ENCODE measurements at places on chromosomes 2 and 18.
A peak's percentile ranks its signal among the peaks of the same experiment; 100 is the strongest.

- no peak for DNase-seq
Measured at GRCh38 chr2:220504938-220505503, 877.6 kb downstream of the SLC4A3 start.

DNA sequence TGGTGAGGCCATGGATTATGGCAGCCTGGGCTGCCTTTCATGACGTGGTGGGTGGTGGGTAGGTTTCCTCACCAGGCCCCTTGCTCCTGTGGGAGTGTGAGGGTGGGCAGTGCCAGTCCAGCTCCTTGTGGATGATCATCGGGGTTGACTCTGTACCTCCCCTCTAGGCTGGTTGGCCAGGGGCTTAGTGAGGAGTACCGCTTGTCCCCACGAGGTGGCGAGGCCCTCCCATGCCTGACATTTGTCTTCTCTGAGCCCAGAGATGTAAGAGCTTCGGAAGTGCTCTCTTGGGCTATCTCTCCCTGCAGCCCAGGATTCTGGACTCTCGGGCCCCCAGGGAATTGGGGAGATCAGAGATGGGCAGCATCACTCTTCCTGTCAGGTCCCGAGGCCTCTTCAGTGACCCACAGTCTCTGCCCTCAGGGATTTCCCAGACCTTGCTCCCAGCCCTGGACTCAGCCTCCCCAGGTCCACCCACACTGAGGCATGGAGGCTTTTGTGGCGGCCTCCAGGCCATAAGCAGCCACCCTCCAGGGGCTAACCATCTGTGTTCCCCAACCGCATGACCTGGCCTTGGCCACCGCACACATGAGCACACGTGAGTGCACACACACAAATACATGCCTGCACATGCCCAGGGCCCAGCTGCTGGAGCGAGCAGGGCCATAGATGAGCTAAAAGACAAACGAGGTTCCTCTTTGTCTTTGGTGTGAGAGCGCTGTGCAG lies 6.5 kb downstream of the SPR start:
- no peak for DNase-seq

- DNase-seq, result no peak
Measured at GRCh38 chr18:23969664-23970063, 44.9 kb upstream of the TTC39C start.

DNA sequence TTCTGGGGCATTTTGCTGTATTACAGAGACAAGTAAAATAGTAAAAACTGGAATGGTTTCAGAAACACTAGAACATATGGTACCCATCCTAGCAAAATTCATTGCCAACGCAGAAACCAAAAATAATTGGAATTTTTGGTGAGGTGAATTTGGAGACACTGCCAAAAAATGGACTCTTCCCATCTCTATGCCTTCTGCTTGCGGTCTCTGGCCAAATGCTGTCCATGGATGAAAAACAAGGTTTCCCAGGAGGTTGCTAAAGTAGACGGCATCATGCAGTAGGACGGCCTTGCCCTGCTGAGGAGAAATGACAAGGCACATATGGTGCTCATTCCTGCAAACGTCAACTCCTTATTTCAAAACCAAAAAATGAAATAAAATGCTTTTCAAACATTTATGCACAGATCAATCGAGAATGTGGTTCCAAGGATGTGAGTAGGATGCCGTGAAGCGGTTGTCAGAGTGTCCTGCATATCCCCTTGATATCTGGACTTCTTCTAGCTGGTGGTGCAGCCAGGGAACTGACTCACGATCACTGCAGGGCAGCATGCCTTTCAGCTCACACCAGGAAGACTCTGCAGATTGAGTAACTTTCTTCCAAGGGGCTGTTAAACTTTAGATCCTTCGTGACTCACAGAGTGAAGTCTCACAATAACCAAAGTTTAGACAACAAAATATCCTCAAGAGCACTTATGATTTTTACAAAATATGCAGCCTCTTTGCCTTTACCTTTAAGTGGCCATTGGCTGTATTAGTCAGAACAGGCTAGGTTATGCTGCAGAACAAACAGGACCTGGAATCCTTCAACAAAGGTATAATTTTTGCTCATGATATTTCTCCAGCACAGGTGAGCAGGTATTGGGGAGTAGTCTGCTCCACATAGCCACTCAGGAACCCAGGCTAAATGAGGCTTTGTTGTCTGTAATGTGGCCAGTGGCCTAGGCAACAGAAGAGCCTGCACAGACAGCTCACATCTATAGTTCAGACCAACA lies 149.4 kb upstream of the NDUFV2 start:
- DNase-seq, result no peak

GRCh38 chr2:208595386-208596275 lies 189.0 kb downstream of the PTH2R start:
- DNase-seq, result no peak

- DNase-seq, result no peak
Measured at GRCh38 chr18:68147728-68148127, 567.2 kb downstream of the TMX3 start.

GRCh38 chr2:100411841-100412292 lies 5.6 kb downstream of the CHST10 start:
- no peak for DNase-seq

DNA sequence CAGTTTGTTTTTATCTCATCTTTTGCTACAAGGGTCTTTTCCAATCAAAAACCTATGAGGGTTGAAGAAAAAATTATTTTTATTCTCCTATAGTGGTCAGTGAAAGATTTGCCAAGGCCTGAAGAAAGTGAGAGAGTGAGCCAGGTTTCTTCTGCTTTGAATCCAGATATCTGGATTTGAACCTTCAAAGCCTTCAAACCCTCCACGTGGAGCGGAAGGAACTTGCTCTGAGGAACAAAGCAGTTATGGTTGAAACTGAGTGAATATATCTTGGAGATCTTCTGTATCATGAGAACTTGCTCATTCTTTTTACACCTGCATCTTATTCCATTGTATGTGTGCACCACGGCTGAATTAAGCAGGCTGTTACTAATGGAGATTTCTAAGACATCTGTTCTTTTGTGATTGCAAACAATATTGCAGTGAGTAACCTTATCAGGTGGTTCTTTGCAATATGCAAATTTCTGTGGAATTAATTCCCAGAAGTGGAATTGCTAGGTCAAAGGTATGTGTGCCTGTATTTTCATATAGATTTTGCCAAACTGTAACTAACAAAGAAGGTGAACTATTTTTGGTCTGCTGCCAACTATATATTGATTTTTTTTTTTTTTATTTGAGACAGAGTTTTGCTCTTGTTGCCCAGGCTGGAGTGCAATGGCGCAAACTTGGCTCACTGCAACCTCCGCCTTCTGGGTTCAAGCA lies 147.9 kb downstream of the B3GNT2 start:
- DNase-seq, result no peak

- no peak for DNase-seq
Measured at GRCh38 chr2:20939931-20940795, 103.7 kb downstream of the APOB start.

GRCh38 chr2:53235836-53236582 lies 531.6 kb upstream of the CHAC2 start:
- DNase-seq, result no peak

DNA sequence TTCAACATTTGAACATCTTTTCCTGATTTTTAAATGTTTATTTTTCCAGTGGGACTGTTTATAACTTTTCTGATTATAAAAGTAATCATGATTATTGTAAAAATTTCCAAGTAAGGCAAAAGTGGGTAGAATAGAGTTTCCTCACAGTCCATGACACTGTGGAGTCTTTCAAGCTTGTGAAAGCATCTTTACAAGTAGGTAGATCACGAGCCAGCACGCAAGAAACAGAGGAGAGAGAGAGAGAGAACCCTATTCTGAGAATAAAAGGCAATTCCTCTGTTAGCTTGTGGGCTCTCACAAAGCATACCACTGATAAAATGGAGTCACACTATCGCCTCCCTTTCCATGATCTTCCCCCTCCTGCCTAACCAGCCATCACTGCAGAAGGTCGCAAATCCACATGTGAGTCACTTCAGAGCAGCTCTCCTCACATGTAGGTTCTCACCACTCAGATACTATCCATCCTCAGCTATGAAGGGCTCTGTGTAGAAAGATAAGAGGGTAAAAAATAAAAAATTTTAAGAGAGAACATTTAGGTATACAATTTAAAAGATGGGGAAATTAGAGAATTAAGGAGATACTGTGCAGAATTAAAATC lies 40.3 kb downstream of the AAK1 start:
- no peak for DNase-seq

DNA sequence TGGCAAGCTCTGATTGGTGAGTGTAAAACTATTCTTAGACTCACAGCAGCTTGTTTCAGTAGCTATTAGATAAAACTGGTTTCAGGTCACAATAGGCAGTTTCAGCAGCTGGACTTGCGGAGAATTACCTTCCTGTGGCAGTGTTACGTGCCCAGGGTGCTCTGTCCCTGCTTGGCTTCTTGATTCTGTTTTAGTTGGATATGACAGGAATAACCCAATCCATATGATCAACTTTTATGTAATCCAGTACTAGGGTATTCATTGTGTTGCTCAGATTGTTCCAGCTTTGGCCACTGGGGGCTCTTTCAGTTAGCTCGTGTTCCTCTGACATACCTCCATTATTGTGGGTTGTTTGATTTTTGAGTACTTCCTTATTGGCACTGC lies 43.1 kb downstream of the INPP4A start:
- DNase-seq, result peak; percentile 33

GRCh38 chr2:75287624-75288316 lies 88.5 kb upstream of the TACR1 start:
- DNase-seq, result no peak

DNA sequence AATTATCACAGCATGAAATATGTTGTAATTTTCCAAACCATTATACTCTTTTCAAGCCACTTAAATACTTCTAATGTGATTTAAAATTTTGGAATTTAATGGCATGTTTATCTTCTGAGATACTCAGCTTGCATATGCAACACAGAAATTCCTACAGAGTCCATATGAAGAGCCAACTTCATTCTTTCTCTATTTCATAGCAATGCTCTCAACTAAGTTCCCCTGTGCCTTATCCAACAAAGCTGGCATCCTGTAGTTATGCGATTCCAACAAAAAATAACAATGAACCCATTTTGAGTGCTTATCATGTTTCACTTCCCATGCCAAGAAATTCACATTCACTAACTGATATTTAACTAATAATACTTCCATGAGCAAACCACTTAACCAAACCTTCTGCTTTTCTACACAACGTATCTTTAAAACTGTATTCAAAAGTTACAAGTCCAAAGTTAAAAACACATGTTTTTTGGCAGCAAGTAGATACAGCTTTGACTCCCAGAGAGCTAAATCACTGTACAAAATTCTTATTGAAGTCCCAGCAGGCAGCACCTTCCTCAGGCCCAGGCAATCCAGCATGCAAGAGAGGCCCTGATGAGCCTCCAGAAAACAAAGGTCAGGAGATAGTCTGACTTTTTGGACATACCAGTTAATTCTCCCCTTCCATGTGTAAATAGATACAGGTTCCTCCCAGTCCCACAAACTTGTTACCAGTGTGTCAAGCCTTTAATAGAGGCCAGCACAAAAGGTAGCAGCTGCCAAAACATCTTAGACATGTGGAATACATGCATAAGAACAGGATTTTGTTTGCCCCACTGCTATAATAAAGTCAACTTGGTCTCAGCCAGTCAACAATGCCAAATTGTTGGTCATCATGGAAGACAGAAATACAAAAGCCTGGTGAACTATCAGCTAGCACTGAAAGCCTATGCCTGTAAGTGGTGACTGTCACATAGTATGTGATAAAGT lies 113.1 kb upstream of the WDR75 start:
- no peak for DNase-seq

DNA sequence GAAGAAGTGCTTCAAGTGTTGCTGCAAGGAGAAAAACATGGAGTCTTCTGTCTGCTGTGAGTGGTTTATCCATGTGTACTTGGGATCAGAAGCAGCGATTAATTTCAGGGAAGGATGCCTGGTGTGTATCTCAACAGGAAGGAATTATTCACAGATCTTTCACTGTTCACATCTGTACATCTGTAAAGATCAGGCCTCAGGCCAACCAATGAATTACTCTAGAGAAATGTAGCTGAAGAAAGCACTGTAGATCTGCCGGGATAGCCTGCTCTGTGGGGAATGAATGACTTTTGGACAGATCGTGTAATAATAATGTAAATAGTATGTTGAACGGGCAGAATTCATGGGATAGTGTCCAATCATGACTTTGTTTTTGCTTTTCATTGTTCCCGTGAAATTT lies 54.0 kb upstream of the SPP2 start:
- no peak for DNase-seq

GRCh38 chr2:1800716-1801388 lies 56.5 kb upstream of the PXDN start:
- no peak for DNase-seq

DNA sequence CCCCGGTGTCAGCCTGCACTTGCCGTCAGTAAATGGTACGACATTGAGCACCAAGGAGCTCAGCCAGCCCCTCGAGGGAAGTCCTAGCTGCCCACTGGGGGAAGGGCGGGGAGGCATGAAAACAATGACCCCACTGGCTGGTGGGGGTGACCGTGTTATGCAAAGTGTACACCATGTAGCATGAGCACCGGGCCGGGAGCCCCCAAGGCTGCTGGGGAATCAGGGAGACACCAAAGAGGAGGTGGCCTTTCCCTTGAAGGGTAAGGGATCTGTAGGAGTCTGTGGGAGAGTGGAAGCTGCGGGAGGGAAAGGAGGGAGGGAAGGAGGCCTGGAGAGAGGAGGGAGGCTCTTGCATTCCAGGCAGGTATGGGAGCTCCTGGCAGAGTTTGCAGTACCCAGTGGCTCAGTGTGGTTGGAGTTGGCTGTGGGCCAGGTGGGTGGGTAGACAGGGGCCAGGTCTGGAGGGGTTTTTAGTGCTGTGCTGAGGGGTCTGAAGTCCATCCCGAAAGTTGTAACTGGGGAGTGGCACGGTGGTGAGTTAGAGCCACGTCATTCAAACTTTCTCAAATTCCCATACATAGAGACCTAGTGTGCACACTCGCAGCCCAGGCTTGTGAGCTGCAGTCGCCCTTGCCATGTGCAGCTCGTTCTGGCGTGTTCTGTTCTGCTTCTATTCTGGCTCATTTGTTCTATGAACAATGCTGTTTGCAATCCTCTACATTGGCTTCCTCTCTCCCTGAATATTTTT lies 22.4 kb downstream of the RRM2 start:
- no peak for DNase-seq

GRCh38 chr2:100606726-100607343 lies 44.0 kb downstream of the PDCL3 start:
- no peak for DNase-seq

GRCh38 chr2:158477202-158477601 lies 20.4 kb downstream of the PKP4 start:
- no peak for DNase-seq

- no peak for DNase-seq
Measured at GRCh38 chr2:199308567-199308966, 149.2 kb downstream of the SATB2 start.

DNA sequence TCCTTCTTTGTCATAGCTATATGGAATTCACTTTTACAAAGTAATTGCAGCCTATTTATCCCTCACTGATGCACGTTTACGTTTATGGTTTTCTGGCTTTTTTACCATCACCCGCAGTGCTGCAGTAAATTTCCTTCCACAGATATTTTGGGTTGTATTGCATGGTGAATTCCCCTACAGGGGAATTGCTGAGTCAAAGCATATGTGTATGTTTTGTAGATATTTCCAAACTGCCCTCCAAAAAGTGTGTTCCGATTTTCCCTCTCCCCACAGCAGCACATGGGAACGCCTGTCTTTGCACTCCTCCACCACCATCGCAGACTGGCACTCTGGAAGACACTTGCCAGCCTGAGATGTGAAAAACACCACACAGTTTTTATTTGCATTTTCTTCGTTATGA lies 80.6 kb upstream of the UXS1 start:
- no peak for DNase-seq

Measured in T-helper 9 cell (primary cell).